ENCODE measurements at places on chromosomes 3 and 15. TPM values are rescaled to one million over a fixed set of nuclear protein-coding genes. Genes with fewer than 3 reads are reported as not detected.

Gene TEX55
- not detected for total RNA-seq

Gene UMPS
- total RNA-seq, result 25.5 TPM

Gene GOLIM4
- 59.2 TPM for total RNA-seq

Gene OXTR
- 0.76 TPM for total RNA-seq

Gene LMAN1L
- total RNA-seq, result not detected

Gene FXR1
- 179 TPM for total RNA-seq

Gene NEO1
- 27.3 TPM for total RNA-seq

Gene RAB5A
- 73.4 TPM for total RNA-seq

Gene MLH1
- 55.9 TPM for total RNA-seq

Gene RBPMS2
- total RNA-seq, result 0.97 TPM

Gene GREM1
- 39.1 TPM for total RNA-seq

Gene EBLN2
- 6.7 TPM for total RNA-seq

Gene ACAP2
- total RNA-seq, result 91.7 TPM

Gene CHRNA3
- total RNA-seq, result not detected

Gene TGFBR2
- 135 TPM for total RNA-seq

Gene SEMA5B
- total RNA-seq, result 0.13 TPM

Gene SLC12A1
- not detected for total RNA-seq

Gene RBP2
- not detected for total RNA-seq

Gene SCAP
- total RNA-seq, result 50.5 TPM

Gene SH3GL3
- total RNA-seq, result 0.65 TPM

Gene PRRT3
- 5.5 TPM for total RNA-seq

Gene CLDN16
- total RNA-seq, result not detected

Gene KLHL18
- 15.5 TPM for total RNA-seq

Gene TMC3
- not detected for total RNA-seq

Gene AADAC
- total RNA-seq, result not detected

Gene ACOX2
- 3.2 TPM for total RNA-seq

Gene ZNF639
- 66.8 TPM for total RNA-seq

Gene P2RY1
- not detected for total RNA-seq

Gene SAMD7
- total RNA-seq, result not detected

Gene GLCE
- total RNA-seq, result 14.9 TPM

Gene SLC6A6
- 29.9 TPM for total RNA-seq

Gene ACTRT3
- total RNA-seq, result 5.0 TPM

Gene PPM1L
- total RNA-seq, result 10.3 TPM

Gene NCKIPSD
- total RNA-seq, result 17.1 TPM

Gene KNG1
- not detected for total RNA-seq

Gene ZIC4
- 0.13 TPM for total RNA-seq

Gene LSMEM2
- 0.13 TPM for total RNA-seq

Gene SCN11A
- 0.11 TPM for total RNA-seq

Gene CCR3
- total RNA-seq, result 0.13 TPM

Gene NR2E3
- not detected for total RNA-seq

Gene ILDR1
- not detected for total RNA-seq

Gene TEX9
- 13.5 TPM for total RNA-seq

Gene SCAANT1
- not detected for total RNA-seq

Gene TUSC7
- total RNA-seq, result not detected

Gene SUCNR1
- under 0.01 TPM for total RNA-seq

Gene LSAMP
- 3.2 TPM for total RNA-seq

Gene COL7A1
- total RNA-seq, result 3.9 TPM

Gene CHRFAM7A
- total RNA-seq, result 4.3 TPM

Gene POTEB
- not detected for total RNA-seq

Gene CHRNA5
- total RNA-seq, result 0.32 TPM

Gene PSMA4
- total RNA-seq, result 269 TPM

Gene PFKFB4
- 13.3 TPM for total RNA-seq

Gene KBTBD13
- total RNA-seq, result not detected

Gene CAPN3
- total RNA-seq, result 1.9 TPM

Gene ATP13A5
- total RNA-seq, result not detected

Gene SEMA3G
- 0.13 TPM for total RNA-seq

Gene HIGD2B
- not detected for total RNA-seq

Gene STIMATE
- 10.2 TPM for total RNA-seq

Gene KIF9
- total RNA-seq, result 7.1 TPM
